ENCODE measurements at places on chromosomes 5 and 9.
A peak's percentile ranks its signal among the peaks of the same experiment; 100 is the strongest.

- peak; percentile 93 for DNase-seq
These were observed 19.2 kb downstream of the DOCK2 start for GRCh38 chr5:169656125-169656901.

DNA sequence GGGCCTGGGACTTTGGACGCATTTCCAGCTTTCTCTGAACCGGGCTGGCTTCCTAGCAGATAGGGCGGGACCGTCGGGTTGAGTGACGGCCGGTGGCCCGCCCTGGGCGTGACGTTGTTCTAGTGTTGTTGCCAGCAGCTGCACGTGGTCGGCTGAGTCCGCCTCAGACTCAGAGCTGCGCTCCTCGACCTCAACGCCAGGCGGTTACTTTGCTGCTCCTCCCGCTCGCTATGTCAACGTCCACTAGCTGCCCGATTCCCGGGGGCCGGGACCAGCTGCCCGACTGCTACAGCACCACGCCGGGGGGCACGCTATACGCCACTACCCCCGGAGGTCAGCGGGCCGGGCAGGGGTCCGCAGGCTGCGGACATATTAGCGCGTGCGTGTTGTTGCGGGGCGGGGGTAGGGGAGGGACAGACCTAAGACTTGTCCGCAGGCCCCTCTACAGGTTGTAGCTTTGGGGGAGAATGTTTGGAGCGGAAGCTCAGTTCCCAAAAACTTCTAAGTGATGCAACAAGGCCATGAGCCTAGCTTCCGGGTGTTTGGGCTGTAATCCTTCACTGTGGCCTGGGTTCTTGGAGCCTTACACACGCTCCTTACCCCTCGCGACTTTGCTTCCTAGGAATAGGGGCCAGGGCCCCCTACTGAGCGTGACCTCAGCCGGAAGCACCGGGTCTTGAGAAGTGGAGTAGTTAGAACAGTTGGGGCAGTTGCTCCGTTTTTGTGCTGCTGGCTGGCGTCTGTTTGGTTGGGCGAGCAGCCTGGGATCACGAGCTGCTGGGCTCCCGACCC is at the start of gene EIF4EBP3:
TSS of gene EIF4EBP3 (plus strand) at position 155 of the 792 bp plus-strand sequence. CDS start at position 231, 76 bp downstream.
- DNase-seq = peak; percentile 89

- DNase-seq = no peak
These were observed 172.3 kb downstream of the ATP10B start for GRCh38 chr5:160679567-160680309.

GRCh38 chr5:118354797-118355196 is 633.5 kb downstream of the DTWD2 start:
- no peak for DNase-seq

DNA sequence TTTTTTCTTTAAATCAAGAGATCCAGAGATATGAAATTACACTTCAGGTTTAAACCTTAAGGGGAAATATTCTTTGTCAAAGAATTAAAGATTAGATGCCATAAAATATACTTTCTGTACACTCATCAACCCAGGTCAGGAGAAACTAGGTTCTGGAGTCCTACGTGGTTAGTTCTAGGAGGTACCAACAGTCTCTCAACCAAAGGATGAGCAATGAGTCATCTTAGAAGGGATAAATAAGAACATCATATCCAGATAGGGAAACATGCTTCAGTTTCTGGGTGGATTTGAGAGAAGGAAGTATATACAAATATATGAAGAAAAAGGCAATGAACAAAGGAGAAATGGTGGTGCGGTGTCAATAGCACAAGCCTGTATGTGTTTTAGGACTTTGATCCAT is 98.2 kb downstream of the CSNK1G3 start:
- no peak for DNase-seq

DNA sequence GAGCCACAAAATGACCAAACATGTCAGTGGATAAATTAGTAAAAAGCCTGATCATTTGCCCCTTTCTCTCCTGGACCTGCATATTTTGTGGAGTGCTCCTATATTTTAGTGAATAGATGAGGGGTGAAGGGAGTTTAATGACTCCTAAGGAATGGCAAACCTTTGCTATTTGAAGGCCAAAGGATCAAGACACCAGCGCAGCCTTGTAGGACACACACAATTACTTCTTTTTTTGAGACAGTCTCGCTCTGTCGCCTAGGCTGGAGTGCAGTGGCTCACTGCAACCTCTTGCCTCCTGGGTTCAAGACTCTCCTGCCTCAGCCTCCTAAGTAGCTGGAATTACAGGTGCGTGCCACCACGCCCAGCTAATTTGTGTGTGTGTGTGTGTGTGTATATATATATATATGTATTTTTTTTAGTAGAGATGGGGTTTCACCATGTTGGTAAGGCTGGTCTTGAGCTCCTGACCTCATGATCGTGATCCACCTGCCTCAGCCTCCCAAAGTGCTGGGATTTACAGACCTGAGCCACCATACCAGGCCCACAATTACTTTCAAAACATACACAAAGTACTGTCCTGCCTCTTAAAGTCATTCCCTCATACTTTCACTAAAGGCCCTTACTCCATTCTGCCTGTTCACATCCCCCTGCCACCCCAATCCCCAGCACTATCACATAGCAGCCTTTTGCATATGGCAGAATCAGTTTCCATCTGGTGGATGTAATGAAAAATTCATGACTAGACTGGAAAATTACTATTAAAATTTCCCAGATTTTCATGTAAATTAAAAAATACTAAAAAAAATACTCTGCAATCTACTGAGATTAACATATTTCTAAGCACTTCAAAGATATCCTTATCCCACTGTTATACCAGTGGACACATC is 60.4 kb downstream of the CSNK1A1 start:
- no peak for DNase-seq

DNA sequence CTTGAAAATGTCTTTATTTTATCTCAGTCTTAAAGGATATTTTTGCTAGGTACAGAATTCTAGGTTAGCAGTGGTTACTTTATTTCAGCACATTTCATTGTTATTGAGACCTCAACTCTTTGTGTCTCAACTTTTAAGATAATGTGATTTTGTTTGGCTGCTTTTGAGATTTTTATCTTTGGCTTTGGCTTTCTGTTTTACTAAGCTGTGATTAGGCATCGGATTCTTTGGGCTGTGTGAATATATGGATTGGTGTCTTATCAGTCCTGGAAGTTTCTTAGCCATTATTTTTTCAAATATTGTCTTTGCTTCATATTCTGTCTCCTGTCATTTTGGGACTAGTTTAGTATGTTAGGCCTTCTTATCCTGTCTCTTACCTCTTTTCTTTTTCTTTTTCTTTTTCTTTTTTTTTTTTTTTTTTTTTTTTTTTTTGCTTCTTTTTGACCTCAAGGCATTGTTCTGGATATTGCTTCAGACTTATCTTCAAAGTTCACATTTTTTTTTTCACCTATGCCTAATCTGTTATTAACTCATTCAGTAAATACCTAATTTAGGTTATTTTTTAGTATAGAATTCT is 20.1 kb upstream of the APC start:
- DNase-seq = no peak

- no peak for DNase-seq
These were observed 52.5 kb downstream of the HRH2 start for GRCh38 chr5:175710326-175710725.

DNA sequence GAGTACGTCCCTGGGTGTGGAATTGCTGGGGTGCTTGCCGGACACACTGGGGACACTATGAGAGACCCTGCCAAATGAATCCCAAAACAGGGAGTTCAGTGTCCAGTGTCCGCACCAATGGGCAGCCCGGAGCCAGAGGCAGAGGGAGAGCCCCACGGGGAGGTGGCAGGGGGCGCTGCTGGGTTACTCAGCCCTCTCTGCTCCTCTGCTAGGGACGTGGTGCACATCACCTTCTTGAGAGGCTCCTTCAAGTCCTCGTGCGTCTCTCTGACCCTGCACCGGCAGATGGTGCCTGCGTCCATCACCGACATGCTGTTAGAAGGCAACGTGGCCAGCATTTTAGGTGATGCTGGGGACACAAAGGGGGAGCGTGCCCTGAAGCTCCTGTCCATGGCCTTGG is 20.8 kb downstream of the STKLD1 start:
- no peak for DNase-seq

Measured in activated CD4-positive, alpha-beta T cell treated with anti-CD3 and anti-CD28 coated beads, Interleukin-10, Interleukin-2, amounts not matched to agents 100 ng/mL and 50 ng/mL, durations not matched to agents 16 hours and 8 hours (primary cell).